ENCODE measurements at places on chromosomes 5 and 9. TPM values are rescaled to one million over a fixed set of nuclear protein-coding genes. Genes with fewer than 3 reads are reported as not detected.
A peak's percentile ranks its signal among the peaks of the same experiment; 100 is the strongest.

The NR4A3 gene
- total RNA-seq: not detected

DNA sequence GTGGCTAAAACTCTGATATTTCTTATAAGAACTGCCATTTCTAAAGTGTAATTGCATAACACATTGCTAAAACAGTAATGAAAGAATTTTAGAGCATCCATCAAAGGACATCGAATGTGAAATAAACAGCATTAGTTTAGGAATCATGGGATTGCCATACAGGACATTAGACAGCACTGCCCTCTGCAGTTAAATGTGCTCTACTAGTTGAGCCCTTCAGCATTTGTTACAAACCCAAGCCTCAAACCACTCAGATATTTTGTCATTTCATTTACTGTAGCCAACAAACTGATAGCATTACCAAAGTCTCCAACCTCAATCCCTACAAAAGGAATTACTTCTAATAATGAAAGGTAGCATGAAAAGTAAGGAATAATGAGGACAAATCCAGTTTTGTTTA lies 116.8 kb upstream of the COX7C start:
- no peak for DNase-seq

- peak; percentile 93 for DNase-seq
Observed at GRCh38 chr9:113620377-113621161, 157.0 kb downstream of the RGS3 start.

- DNase-seq: no peak
Observed at GRCh38 chr9:105457560-105458294, 9.9 kb downstream of the FSD1L start.

GRCh38 chr9:21434202-21435014 lies 5.8 kb upstream of the IFNA1 start:
- peak; percentile 42 for DNase-seq

The SERINC5 gene
- 7.0 TPM for total RNA-seq

The NUDT2 gene
- 27.0 TPM for total RNA-seq

- DNase-seq: no peak
Observed at GRCh38 chr9:110440172-110440571, 102.5 kb upstream of the TXNDC8 start.

GRCh38 chr5:13606051-13606450 lies 338.4 kb downstream of the DNAH5 start:
- no peak for DNase-seq

- DNase-seq: no peak
Observed at GRCh38 chr9:113990570-113990907, 87.6 kb downstream of the AMBP start.

- no peak for DNase-seq
Observed at GRCh38 chr5:42810834-42811590, 680 bp downstream of the SELENOP start.

The CATSPER3 gene
- total RNA-seq: 0.08 TPM

DNA sequence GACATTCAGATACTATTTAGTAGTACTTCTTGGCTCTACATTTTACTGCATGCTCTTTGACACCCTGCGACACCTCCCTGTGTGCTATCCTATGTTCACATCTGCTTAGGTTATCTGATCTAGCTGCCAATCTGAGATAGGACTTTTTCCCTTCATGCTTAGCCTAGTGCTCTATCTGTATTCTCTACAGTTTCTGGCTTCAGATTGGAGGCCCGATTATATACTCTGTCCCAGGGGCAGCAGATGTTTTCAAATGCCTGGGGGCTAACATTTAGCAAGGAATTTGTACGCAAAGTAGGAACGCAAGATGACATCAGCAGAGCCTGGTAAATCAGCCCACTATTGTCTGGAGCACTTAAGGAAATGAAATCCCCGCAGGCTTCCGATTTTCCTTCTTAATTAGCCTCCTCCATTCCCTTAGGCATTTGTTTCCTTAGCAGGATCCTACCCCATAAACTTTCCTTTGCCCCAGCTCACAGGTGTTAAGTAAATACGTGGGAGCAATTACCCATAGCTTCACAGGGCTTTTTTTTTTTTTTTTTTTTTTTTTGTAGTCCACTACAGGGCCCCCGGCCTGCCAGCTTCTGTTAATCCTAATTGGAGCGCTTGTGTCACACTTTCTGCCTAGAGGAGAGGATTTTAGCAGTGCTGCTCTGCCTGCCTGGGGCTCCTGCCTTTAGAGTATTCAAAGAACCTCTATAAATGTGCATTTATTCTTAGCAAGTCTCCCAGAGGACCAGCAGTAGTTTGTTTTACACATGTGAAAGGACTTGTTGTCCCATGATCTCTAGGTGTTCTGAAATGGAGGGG lies 61.1 kb upstream of the LPAR1 start:
- DNase-seq: no peak

DNA sequence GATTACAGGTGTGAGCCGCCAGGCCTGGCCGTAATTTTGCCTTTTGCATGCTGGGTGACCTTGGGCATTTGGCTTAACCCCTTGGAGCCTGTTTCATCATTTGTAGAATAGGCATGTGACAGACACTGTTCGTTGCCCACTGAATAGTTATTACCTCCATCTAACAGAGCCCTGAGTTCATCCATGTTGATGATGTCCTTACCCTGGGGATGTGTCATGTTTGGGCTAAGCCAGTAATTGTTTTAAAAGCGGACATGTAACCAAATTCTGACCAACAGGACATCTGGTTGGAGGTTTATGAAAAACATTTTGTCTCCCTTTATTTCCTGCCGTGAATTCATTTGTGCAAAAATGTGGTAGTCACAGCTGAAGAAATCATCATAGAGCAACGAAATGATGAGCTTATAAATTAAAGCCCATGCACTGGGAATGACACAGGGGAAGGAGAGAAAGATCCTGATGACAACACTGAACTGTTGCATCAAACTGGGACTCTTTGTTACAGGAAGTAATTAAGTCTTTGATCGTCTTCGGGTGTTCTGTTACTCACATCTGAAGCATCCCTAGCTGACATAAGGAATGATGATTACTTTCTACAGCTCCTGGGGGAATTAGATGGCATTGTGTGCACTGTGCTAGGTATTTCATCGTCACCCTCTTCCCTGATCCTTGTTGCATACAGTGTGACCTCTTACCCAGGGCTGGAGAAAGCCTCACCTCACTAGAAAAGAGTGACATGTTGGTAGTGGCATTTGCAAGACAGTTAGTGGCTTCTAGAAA lies 117.8 kb downstream of the FGF18 start:
- peak; percentile 55 for DNase-seq

DNA sequence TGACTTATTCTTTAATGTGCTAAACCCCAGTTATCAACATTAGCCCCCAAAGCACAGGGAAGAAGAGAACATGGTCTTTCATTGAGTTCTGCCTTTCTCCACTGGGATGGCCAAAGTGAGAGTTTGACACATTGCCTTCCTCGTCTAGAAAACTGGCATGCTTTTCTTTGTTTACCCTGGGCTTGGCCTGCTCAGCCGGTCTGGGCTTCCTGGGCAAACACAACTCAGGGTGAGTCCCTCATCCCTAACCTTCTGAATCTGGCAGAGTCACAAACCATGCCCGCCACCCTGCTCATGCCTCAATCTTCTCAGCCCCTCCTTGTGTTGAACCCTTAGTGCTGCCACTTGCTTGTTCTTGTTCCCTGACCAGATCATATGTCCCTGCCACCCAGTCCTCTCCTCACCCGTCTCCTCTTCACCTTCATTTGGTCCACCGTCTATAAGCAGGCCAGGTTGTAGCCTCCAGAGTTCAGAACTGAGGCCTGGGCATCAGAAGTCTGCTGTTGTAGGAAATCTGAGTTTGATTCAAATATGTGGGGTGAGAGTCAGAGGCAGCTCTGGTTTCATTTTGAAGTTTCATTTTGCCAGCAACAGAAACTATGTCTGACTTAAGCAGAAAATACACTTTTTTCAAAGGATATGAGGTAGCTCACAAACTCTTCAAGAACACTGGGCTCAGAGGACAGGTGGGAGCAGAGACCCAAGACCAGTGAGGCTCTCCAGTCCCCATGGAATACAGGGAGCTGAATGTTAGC lies 217.6 kb downstream of the NDUFS4 start:
- no peak for DNase-seq

GRCh38 chr5:170642066-170642735 lies 138.4 kb downstream of the KCNIP1 start:
- DNase-seq: no peak

GRCh38 chr9:26329974-26330373 lies 562.6 kb downstream of the CAAP1 start:
- DNase-seq: no peak

GRCh38 chr5:175214152-175214551 lies 229.8 kb downstream of the DRD1 start:
- DNase-seq: peak; percentile 81

- DNase-seq: no peak
Observed at GRCh38 chr5:76223696-76224095, 140.5 kb downstream of the SV2C start.

GRCh38 chr9:84863372-84863771 lies 193.8 kb downstream of the NTRK2 start:
- no peak for DNase-seq

DNA sequence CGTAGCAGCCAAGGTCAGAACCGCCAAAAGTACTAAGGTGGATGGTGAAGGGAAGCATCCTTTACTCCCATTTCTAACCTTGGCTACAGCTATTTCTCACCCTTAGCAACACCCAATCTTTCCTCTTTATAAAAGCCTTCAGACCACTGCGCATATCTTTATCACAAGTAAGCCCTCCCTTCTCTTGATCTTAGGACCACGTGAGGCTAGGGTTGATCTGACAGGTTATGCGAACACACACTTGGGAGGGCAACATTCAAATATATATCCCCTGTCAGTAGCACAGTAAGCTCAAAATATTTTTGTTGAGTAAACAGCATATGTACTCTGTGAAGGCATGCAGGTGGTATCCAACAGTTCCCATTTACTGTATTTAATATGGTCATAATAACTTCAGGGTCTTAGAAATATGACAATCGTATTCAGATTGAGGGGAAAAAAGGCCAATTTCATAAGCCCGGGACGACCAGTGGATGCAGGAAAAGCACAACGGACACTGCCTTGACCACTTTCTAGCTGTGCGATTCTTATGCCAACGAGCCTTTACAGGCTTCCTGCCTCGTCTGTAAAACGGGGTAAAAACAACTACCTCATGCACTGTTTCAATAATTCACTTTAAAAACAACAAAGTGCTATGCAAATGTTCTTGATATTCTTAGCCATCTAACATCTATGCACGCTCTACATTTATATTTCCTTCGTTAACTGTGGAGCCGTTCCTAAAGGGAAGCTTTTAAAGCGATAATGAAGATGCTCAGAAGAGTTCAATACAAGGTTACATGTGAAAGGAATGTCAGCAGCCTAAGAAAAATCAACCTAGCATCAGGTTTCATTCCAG lies 1.3 kb downstream of the ARSB start:
- no peak for DNase-seq

DNA sequence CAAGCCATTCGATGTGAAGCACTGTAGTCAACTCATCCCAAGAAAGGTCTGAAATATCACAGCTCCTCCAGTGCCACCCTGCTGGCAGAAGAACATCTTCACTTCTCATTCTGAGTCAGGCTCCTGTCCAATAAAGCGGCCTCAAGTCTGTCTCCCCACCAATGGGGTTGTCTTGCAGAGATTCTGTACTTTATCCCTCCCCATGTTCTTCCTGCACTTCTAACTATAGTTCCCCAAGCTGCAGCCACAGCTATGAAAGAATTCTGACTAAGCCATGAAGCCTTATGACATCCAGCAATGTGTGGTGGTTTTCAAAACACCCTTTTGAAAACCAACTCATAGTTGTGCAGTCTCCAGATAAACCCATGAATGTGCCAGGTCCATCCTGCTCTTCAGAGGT lies 6.8 kb downstream of the MACROH2A1 start:
- DNase-seq: no peak

- no peak for DNase-seq
Observed at GRCh38 chr9:120712539-120713031, 1.7 kb downstream of the MEGF9 start.

The ZMAT2 gene
- total RNA-seq: 114 TPM

GRCh38 chr5:140093179-140093578 lies 20.7 kb upstream of the PURA start:
- DNase-seq: no peak

The C9orf85 gene
- total RNA-seq: 13.2 TPM

The ABCA2 gene
- total RNA-seq: 0.81 TPM

- DNase-seq: no peak
Observed at GRCh38 chr5:148166550-148167283, 1.6 kb upstream of the SPINK14 start.

The ZNF189 gene
- total RNA-seq: 13.3 TPM

DNA sequence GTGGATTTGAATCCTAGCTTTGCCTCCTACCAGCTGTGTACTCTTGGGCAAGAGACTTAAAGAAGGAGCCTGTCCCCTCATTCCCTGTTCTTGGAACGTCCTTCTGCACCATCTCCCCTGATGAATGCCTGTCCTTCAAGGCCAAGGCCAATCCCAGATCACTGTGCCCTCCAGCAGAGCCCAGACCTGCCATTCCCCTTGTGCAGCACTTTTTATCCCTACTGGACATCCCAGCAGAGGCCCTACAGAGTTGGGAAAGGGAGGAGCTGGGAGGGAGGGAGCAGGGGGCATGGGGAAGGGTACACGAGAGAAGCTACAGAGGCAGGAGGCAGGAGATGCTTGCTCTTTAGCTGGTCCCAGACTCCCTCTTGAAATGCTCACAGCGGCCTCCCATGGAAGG lies 223.9 kb downstream of the PBX3 start:
- no peak for DNase-seq

DNA sequence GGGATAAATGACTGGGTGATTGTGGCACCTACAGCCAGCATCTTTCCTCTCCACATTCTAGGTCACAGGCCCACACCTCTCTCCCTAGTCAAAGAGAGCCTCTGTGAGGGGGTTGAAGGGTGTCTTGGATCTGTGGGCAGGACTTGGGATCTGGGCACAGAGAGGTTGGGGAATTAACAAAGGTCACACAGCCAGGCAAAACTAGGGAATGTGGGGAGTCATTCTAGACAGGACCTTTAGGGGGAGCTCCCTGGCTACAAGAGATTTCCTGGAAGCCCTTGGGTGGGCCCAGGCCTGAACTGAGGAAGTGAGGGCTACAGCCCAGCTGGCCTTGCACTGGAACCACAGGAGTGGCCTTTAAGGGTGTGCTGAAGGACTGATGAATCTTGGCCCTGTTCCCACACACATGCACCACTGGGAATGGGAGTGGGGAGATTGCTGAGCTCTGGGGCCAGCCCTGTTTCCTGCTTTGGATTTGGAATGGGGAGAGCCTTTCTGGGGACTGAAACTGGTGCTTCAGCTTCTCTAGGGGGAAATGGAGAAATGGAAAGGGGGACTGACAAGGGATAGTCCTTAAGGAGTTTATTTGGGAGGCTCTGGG lies 12.4 kb upstream of the CXXC5 start:
- DNase-seq: peak; percentile 98

The IFNA2 gene
- not detected for total RNA-seq

DNA sequence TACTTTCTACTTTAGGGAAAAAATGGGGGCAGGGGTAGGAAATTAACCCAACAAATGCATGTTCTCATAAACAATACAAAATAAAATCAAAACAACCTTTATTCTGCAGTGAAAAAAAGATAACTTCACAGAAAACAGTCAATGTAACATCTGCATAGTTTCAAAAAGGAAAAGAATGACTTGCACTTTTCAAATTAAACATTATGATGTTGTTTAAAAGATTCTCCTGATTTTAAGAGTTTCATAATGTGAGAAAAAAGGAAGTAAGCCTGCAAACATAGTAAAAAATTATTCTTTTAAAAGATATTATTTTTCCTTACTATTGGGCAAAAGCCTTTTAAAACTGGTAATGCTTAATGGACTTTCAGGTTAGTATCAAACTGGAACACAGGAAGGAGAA lies 7.6 kb downstream of the C9orf72 start:
- no peak for DNase-seq

GRCh38 chr5:39137819-39138451 lies 63.7 kb upstream of the RICTOR start:
- no peak for DNase-seq

The TLE4 gene
- total RNA-seq: 54.6 TPM

The SLC1A3 gene
- 62.0 TPM for total RNA-seq

Data from SJSA1 (cell line).